Naive thymus-derived CD4-positive, alpha-beta T cell (primary cell): ENCODE measurements at places on chromosomes 7 and 10. TPM values are rescaled to one million over a fixed set of nuclear protein-coding genes. Genes with fewer than 3 reads are reported as not detected.

- no peaks in the 10 kb centered on the region for H3K36me3 ChIP-seq
- H3K4me1 ChIP-seq = no peaks in the 10 kb centered on the region
- no peak overlapping the region for H3K27ac ChIP-seq
- no peak for DNase-seq
- no peak overlapping the region for H3K4me3 ChIP-seq
Measured at GRCh38 chr7:132349075-132349474, 227.2 kb downstream of the PLXNA4 start.

- no peak overlapping the region for H3K4me3 ChIP-seq
- DNase-seq = no peak
- no peaks in the 10 kb centered on the region for H3K36me3 ChIP-seq
Measured at GRCh38 chr10:34954142-34954541, 136.0 kb downstream of the CUL2 start.

DNA sequence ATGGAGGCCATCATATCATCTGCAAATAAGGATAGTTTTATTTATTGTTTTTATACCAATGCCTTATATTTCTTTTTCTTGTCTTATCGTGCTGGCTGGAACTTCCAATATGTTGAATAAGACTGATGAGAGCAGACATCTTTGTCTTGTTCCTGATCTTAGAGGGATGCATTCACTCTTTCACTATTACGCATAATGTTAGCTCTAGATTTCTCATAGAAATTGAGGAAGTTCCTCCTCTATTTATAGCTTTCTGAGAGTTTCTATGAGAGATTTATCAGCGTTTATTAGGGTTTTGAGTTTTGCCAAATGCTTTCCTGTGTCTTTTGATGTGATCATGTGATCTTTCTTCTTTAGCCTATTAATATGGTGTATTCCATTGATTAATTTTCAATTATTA lies 49.3 kb downstream of the COL28A1 start:
- H3K27ac ChIP-seq = no peak overlapping the region
- DNase-seq = no peak
- H3K4me1 ChIP-seq = no peaks in the 10 kb centered on the region
- H3K27me3 ChIP-seq = no peaks in the 10 kb centered on the region

DNA sequence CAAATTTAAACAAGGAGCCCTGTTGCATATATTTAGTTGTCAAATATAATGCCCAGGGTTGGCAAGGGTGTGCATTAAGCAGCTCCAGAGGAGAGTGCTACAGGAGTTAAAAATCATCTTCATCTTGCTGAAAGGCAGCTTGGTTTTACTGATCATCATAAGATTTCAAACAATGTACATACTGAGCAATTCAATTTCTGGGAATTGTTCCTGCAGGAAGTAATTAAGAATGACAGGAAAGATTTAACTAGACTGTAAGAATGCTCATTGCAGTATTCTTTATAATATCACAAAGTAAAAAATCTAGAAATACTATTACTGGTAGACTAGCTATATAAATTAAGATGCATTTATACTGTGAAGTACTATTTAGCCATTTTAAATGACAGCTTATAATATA lies 153.6 kb downstream of the DYNC1I1 start:
- no peak for DNase-seq
- no peaks in the 10 kb centered on the region for H3K36me3 ChIP-seq
- no peaks in the 10 kb centered on the region for H3K27me3 ChIP-seq
- no peak overlapping the region for H3K27ac ChIP-seq
- no peak overlapping the region for H3K4me3 ChIP-seq
- no peaks in the 10 kb centered on the region for H3K4me1 ChIP-seq

DNA sequence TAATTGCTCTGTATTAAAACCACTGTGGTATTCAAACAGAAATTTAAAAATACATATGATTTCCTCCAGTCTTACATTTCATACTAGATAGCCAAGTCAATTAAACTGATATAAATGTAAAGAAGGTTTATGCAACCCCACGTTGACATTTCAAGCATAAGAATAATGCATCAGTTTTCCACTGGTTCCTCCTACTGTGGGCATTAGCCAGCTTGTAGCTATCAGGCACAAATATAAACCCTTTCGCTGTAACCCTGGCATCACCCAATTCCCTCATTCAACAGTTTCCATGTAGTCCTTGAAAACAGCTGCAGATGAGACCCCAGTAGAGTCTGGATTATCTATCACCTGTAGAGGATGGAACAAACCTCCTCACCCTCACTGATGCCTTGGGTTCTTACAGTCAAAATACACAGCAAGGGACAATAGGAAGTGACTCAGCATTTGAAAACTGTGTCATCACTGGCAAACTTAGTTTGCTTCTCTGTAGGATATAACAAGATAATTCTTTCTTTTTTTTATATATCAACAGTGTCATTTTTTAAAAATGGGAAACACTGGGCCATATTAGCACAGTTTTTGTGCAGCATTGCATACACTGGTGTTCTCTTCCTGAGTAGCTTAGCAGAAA lies 113.0 kb downstream of the PDE1C start:
- no peak overlapping the region for H3K4me3 ChIP-seq
- no peak overlapping the region for H3K27ac ChIP-seq
- no peaks in the 10 kb centered on the region for H3K4me1 ChIP-seq

DNA sequence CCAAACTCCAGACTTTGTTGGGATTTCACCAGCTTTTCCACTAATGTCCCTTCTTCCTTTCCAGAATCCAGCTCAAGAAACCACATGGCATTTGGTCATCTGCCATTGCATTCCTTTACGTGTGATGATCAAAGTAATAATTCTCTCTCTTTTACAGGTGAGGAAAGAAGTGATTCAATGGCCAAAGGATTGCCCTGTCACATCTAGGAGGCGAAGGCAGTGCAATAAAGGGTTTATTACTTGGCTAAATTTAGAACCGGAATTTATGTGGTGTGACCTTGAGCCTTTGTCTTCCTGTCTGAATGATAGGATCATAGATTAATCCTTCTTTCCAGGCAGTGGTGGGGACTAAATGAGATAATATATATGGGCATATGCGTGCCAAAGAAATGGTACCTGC lies 58.3 kb upstream of the COBL start:
- no peak overlapping the region for H3K27ac ChIP-seq
- no peaks in the 10 kb centered on the region for H3K36me3 ChIP-seq
- H3K27me3 ChIP-seq = no peaks in the 10 kb centered on the region

- no peaks in the 10 kb centered on the region for H3K36me3 ChIP-seq
- H3K27ac ChIP-seq = no peak overlapping the region
- no peak for DNase-seq
- H3K4me1 ChIP-seq = no peaks in the 10 kb centered on the region
Measured at GRCh38 chr10:126704649-126705048, 34.2 kb upstream of the C10orf90 start.

GRCh38 chr7:1065263-1065584 lies 20.9 kb downstream of the GPR146 start:
- peak overlapping the region; percentile 54 for H3K4me3 ChIP-seq
- H3K4me1 ChIP-seq = peaks cover 9% of the 10 kb centered on the region
- no peaks in the 10 kb centered on the region for H3K27me3 ChIP-seq
- H3K36me3 ChIP-seq = no peaks in the 10 kb centered on the region

PCLO gene
- total RNA-seq = under 0.01 and 0.43 TPM in 2 replicates

RELN gene
- total RNA-seq = not detected

COL13A1 gene
- not detected in 2 replicates for total RNA-seq
